ENCODE measurements at places on chromosomes 7 and 10.
A peak's percentile ranks its signal among the peaks of the same experiment; 100 is the strongest.

- no peak for DNase-seq
These were observed 17.8 kb upstream of the C1GALT1 start for GRCh38 chr7:7164591-7164990.

DNA sequence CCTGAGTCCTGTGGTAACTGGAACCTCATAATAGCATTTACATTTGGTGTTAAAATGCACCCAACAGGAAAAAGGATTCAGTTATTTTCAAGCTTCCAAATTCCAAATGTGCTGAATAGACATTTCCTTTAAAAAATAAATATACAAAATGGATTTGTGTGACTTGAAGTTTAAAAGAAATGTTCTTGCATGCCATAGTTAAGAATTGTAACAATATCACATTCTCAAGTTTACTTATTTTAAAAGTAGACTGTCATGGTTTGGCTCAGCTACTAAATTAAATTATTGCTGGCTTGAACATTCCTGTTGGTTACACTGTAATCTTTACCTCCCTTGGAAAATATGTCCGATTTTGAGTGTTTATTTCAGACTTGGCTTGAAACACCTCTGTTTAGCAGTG is 31.5 kb downstream of the BICC1 start:
- no peak for DNase-seq

DNA sequence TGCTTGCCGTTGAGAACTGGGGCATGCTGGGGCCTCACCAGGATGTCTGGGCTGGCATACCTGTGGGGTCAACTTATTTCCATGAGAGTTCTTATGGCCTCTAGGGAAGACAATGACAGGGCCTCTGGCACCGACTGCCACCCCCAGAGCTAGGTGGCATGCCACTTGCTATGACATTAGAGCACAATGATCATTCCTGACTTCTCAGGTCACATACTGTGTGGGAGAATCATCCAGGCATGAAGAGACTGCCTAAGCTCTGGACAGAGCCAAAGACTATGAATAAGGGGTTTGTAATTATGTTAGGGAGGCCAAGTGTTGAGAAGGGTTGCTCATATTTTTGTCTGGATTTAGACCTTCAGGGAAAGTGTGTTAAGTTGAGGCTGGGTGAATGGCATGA is 97.5 kb downstream of the PTPN20 start:
- no peak for DNase-seq

DNA sequence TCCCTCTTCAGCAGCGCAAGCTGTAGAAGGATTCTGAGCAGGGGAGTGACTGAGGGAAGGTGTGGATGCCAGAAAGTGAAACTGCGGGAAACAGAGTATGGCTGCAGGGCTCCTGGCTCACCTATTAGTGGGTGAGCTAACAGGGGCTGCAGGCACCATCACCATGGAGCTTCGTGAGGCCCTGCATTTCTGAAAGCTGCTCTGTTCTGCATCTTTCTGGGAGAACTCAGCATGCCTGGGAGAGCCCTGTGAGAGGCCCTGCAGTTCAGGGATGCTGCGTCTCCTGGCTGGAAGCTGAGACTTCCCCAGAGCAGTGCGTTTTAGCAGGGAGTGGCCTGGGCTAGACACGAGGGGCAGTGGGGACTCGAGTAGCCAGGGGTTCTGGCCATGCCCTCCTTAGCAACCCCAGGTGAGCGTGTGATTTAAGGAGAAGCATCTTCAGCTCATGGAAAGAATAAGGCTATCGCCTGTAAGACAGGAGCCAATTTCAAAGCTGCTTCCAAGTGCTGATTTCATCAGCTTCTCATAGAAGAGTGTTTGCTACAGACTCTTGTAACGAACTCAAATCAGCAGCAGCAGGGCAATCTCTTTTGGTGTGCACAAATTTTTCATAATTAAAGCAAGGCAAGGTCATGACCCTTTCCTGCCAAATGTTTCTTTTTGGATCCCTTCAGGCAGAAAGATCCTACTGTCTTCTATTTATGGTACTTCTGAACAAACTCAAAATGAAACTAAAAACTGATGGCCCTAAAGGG is 293.6 kb upstream of the ZNF32 start:
- DNase-seq = no peak

GRCh38 chr7:134778941-134779740 is at the start of gene CALD1:
Gene CALD1, plus strand, starts transcription at chr7:134779634. Its CDS starts 88,100 bp downstream, at chr7:134867734.
- peak; percentile 44 for DNase-seq

DNA sequence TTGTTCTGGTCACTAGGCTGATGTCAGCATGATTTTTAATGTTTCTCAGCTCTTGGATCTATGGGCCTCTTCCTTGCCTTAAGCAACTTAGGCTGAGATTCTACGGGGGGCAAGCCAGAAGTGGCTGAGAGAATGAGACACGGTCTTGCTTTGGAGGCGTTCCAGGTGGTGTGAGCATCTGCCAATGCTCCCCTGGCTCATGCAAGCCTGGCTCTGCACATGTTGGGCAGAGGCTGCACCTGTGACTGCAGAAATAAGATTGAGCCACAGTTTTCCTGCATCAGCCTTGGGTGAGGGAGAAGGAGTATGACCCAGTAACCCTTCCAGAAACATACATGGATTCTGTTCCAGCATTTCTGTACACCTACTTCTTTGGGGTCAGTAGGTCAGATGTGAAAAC is 41.9 kb downstream of the C10orf120 start:
- no peak for DNase-seq

DNA sequence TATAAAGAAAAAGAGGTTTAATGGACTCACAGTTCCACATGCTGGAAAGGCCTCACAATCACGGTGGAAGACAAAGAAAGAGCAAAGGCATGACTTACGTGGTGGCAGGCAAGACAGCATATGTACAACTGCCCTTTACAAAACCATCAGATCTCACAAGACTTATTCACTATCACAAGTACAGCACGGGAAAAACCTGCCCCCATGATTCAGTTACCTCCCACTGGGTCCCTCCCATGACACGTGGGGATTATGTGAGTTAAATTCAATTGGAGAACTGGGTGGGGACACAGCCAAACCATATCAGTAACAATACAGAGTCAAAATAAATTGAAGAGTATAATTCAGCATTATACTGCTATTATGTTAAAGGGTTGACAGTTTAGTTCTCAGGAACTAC is 37.8 kb downstream of the RNLS start:
- no peak for DNase-seq

GRCh38 chr7:82549616-82550285 is 106.2 kb upstream of the CACNA2D1 start:
- no peak for DNase-seq

DNA sequence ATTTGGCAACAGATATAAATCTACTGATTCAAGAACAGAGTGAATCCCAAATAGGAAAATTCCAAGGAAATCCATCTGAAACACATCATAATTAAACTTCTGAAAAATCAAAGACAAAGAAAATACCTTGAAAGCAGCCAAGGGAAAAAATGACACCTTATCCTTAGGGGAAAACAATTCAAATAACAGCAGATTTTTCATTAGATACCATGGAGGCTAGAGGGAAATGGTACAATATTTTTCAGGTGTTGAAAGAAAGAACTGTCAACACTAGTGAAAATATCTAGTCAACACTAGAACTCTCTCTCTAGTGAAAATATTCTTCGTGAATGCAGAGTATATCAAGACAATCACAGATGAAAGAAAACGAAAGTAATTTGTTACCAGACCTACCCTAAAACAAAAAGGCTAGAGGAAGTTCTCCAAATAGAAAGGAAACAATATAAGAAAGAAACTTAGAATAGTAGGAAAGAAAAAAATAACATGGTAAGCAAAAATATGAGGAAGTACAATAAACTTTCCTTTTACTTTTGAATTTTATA is 5.7 kb upstream of the FAM241B start:
- DNase-seq = no peak

- DNase-seq = no peak
These were observed 13.1 kb downstream of the EZH2 start for GRCh38 chr7:148871030-148871429.

- no peak for DNase-seq
These were observed 17.4 kb downstream of the CALML5 start for GRCh38 chr10:5482016-5482415.

DNA sequence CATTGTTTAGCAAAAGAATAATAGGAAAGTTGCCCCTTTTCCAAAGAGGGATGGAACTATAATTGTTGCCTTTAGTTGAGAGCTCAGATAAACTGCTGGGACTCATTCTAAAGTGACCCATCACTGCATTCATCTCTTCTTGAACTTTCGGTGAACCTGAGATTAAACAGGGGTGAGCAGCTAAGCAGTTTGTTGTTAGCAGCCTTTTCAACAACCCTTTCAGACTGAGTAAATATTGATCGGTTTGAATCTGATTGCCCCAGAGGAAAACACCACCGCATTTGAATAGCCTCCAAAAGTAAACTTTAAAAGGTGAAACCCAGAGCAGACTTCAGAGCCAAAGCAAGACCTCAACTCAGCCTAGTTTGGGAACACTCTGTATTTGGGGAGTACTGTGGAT is 4.7 kb downstream of the HOXA1 start:
- DNase-seq = peak; percentile 93

DNA sequence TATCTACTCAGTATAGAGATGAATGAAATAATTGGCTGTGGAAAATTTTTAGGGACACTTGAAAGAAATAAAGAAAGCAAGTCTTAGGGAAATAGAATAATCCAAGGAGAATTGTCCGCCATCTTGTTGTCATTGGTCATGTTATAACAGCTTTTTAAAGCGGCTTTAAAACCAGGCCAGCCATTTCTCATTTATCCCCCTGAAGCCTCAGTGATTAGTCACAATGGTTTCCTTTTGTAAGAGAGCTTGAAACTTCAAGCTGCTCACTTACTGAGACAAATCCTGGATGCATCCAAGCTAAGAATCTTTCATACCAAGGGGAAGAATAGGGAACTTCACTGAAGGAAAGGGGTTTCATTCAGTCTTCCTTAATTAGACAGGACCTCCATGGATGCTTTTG is 67.9 kb downstream of the SGCE start:
- no peak for DNase-seq

GRCh38 chr10:94146746-94147145 is 153.0 kb downstream of the PLCE1 start:
- DNase-seq = no peak

DNA sequence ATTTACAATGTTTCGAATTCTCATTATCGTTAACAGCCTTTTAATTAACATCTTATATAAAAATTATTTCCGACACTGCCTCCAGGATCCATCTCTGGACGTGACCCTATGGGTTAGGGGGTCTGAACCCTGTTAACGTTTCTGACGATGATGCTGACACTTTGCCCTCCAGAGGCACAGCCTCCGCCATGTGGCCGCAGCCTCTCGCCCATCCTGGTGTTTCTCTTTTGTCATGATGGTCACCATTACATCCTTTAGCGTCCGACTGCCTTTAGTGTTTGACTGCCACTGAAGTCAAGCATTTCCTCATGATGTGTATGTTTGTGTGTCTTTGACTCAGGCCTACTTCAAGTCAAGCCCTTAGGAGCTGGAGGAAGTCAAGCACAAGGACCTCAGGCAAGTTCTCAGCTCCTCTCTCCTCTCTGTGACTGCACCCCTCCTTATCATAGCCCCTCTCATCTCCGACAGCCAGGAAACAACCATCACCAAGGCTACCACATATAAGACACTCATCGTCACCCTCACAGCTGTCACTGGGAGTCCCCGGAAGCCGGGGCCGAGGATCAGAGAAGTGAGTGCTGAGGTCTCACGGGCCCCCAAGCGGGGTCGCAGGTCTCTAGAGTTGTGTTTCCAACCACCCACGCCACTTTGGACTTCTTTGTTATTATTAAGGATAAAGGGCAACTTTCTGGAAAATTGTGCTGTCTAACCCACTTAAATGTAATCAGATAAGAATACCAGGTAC is 96.1 kb upstream of the PPP2R2D start:
- no peak for DNase-seq

DNA sequence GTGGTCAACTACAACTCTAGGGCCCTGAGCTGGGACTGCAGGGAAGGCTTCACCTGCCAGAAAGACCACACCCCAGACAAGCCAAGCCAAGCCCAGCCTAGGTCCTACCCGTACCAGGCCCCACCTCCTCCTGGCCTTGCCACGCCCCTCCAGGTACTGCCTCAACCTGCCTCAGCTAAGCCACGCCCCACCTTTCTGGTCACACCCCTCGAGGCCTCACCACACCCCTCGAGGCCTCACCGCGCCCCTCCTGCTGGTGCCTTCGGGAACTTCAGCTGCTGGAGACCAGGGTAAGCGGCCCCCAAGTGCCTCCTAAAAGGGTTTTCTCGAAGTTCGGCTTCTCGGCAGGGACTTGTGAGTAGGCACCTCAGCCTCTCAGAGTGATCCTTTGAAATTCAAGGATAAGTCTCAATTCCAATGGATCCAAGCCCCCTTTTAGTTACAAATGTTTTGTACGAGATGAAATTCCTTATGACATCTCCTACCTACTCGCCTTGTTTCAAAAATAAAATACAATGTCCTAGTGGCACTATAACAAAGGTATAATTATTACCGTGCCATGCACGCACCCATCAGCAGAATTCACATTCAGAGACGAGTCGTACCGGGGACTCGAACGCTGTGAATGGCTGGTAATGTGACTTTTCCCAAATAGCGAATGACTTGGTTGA is 171.2 kb downstream of the ARHGAP21 start:
- DNase-seq = peak; percentile 72

DNA sequence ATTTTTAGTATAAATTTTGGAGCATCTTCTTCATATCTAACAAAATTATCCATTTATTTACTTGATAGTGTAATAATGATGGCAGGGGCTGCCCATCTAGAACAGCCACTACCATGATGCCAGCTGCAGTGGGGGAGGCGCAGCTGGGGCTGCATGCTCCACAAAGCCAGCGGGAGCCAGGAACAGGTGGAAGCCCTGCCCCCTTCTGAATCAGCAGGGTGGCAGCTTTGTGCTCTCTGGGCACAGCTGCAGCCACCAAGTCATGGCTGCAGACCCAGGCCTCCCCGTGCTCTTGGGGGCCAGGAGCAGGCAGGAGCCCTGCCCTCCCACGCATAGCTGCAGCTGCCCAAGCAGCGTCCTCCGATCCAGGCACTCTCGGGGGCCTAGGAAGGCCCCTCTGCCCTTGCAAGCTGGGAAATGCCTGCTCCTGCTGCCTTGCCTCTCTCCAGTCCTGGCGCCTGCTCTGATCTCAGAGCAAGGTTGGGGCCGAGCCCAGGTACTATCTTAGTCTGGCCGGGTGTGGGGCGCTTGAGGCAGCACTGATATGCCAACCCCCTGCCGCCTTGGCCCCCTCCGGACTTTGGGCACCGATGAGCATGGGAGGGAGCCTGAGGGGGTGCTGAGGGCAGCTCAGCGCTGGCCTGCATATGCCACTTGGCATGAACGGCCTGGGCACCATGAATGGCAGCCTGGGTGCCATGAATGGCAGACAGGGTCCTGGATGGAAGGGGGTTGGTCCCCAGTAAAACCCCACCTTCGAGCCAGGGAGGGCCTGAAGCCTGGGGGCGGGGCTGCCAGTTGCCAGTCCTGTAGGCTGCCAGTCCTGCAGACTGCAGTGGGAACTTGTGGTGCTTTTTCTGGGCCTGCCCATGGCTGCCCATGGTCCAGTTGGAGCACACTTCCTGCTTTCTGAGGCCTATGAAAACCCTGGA is 1110.8 kb upstream of the POT1 start:
- peak; percentile 37 for DNase-seq
